OCI-LY7 (cell line): ENCODE measurements at places on chromosomes 11 and 22.

GRCh38 chr11:87528752-87529151 lies 491.0 kb downstream of the TMEM135 start:
- DNase-seq, result no peak

DNA sequence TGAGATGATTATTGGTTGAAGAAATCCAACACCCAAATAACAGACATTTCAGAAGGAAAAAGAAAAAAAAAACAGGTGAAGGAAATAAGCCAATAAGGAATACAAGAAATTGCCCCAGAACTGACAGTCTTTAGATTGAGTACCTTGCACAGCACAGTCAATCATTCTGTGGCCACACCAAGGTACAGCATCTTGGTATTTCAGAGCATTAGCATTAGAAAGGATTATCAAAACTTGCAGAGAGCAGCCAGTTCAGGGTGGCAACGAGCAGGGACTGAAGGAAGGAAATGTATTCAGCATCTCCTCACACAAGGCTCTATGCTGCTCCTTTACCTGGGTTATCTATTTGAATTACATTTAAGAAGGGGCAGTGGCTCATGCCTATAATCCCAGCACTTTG lies 2.1 kb downstream of the ADA2 start:
- DNase-seq, result peak; percentile 74

DNA sequence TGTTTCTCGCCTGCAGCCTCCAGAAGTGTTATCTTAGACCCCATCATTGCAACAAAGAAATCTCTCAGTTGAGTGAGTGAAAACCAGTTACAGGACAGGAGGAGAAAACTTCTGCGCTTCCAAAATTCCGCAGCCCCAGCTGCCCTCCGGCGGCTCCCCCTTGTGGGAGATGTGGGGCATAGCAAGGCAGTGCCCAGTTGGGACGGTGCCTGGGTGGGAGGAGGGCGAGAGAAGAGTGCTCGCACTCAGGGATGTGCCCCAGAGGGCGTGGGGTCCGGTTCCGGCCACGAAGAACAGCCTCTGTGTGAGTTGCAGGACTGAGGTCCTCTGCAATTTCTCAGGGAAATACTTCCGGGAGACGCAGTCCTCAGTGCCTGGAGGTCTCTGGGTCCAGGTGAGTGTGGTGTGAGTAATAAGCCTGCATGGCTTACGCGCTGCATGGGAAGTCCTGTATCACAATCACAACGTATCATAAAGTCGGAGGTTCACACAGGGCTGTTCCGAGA lies 87.0 kb upstream of the BLID start:
- peak; percentile 30 for DNase-seq

GRCh38 chr22:20430720-20431510 lies 6.7 kb downstream of the SCARF2 start:
- no peak for DNase-seq

DNA sequence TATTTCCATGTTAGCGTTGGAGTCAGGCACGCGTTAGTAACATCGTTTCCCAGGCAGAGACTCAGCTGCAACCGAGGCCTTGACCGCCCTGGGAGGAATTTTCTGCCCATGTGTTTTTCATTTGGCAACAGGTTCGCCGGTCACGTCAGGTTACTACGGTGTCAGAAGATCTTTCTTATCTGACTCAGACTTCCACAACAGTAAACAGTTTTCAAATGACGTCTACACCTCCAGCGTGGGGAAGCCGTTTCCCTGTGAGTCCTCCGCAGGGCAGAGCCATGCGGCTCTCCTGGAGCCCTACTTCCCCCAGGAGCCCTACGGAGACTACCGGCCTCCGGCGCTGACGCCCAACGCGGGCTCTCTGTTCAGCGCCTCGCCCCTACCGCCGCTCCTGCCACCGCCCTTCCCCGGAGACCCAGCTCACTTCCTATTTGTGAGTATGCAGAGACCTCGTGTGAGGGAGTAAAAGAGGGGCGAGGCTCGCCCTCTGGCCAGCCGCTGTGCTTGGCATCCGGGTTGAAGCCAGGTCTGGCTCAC lies 14.3 kb upstream of the POU2AF3 start:
- no peak for DNase-seq
